Neural crest cell (in vitro differentiated cells): ENCODE measurements at places on chromosomes 7 and 10. TPM values are rescaled to one million over a fixed set of nuclear protein-coding genes. Genes with fewer than 3 reads are reported as not detected.

Gene LIPN
- total RNA-seq: not detected in 2 replicates

Gene ADAM8
- 3.6 and 4.5 TPM in 2 replicates for total RNA-seq

Gene OR2A12
- not detected in 2 replicates for total RNA-seq

Gene ZNF12
- total RNA-seq: 21.9 and 24.6 TPM in 2 replicates

Gene EZH2
- 105 and 106 TPM in 2 replicates for total RNA-seq

Gene SPAG6
- 1.5 and 1.6 TPM in 2 replicates for total RNA-seq

Gene SFTPA1
- not detected in 2 replicates for total RNA-seq

Gene PIP
- not detected in 2 replicates for total RNA-seq

Gene OR2A1
- total RNA-seq: 0.19 TPM in 1 of 2 replicates, not detected in the other

Gene ACHE
- 1.7 and 2.0 TPM in 2 replicates for total RNA-seq

Gene SLC26A3
- total RNA-seq: not detected in 2 replicates

Gene ENTPD1
- total RNA-seq: 0.27 and 0.37 TPM in 2 replicates

Gene CLDN3
- total RNA-seq: 0.19 TPM in 1 of 2 replicates, not detected in the other

Gene ASB4
- 0.21 TPM in 1 of 2 replicates, not detected in the other for total RNA-seq

Gene GIMAP6
- total RNA-seq: not detected in 2 replicates

Gene FAM25C
- not detected in 2 replicates for total RNA-seq

Gene SDK1
- 11.6 and 12.6 TPM in 2 replicates for total RNA-seq

Gene ARHGEF35
- total RNA-seq: 0.89 and 1.2 TPM in 2 replicates

Gene NACAD
- total RNA-seq: 7.2 and 9.7 TPM in 2 replicates

Gene NKX2-3
- total RNA-seq: not detected in 2 replicates

Gene LDB3
- total RNA-seq: 0.56 and 1.0 TPM in 2 replicates

Gene ABCB1
- 5.6 and 6.1 TPM in 2 replicates for total RNA-seq

Gene WNT8B
- 3.8 and 4.2 TPM in 2 replicates for total RNA-seq

Gene ZNF282
- 31.8 TPM in 2 replicates for total RNA-seq

Gene PTTG1IP2
- not detected in 2 replicates for total RNA-seq

Gene ABCC2
- total RNA-seq: 5.9 and 6.2 TPM in 2 replicates

Gene PLEKHS1
- total RNA-seq: not detected in 2 replicates

Gene FGL2
- not detected in 2 replicates for total RNA-seq

Gene SPACDR
- total RNA-seq: 1.0 and 1.4 TPM in 2 replicates

Gene HOXA9
- total RNA-seq: 9.0 and 10.0 TPM in 2 replicates

Gene SLC12A9
- total RNA-seq: 25.2 and 27.7 TPM in 2 replicates

Gene NODAL
- total RNA-seq: not detected in 2 replicates

Gene CYP3A7
- total RNA-seq: not detected in 2 replicates

Gene KCNIP2
- 2.2 and 3.9 TPM in 2 replicates for total RNA-seq

Gene TAF3
- total RNA-seq: 11.5 and 11.8 TPM in 2 replicates

Gene SOSTDC1
- total RNA-seq: 1.2 and 1.4 TPM in 2 replicates

Gene SPDYE2B
- total RNA-seq: not detected in 2 replicates

Gene CDK14
- 42.2 and 49.6 TPM in 2 replicates for total RNA-seq

Gene NUTM2E
- total RNA-seq: 1.6 and 2.0 TPM in 2 replicates

Gene TMEM184A
- total RNA-seq: not detected in 2 replicates

Gene ZC3HAV1L
- total RNA-seq: 0.16 and 0.44 TPM in 2 replicates

Gene GIMAP2
- total RNA-seq: not detected in 2 replicates

Gene RET
- 1.6 and 2.5 TPM in 2 replicates for total RNA-seq

Gene BLNK
- not detected in 2 replicates for total RNA-seq

Gene SYT15
- 1.4 and 1.6 TPM in 2 replicates for total RNA-seq

Gene SPDYE9
- not detected in 2 replicates for total RNA-seq

Gene IL15RA
- total RNA-seq: not detected in 2 replicates
